Activated naive CD4-positive, alpha-beta T cell treated with anti-CD3 and anti-CD28 coated beads, Interleukin-2, amount 10 ng/mL, durations not matched to agents 7 days and 5 days (primary cell): ENCODE measurements at places on chromosomes 11 and 22.

DNA sequence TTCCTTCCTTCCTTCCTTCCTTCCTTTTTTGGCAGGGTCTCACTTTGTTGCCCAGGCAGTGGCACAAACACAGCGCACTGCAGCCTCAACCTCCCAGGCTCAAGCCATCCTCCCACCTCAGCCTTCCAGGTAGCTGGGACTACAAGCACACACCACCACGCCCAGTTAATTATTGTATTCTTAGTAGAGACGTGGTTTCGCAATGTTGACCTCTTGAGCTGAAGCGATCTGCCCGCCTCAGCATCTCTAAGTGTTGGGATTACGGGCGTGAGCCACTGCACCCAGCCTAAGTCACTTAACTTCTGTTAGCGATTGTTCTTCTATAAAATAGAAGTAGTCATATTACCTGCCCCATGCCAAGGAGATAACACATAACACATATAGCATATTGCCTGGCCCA is 2.8 kb upstream of the SYTL2 start:
- no peak overlapping the region for H3K27ac ChIP-seq
- no peak for DNase-seq
- peaks cover 5% of the 10 kb centered on the region for H3K36me3 ChIP-seq
- H3K27me3 ChIP-seq: peaks cover 22% of the 10 kb centered on the region
- peaks cover 44% of the 10 kb centered on the region for H3K4me1 ChIP-seq
- no peak overlapping the region for H3K4me3 ChIP-seq

- H3K4me1 ChIP-seq: no peaks in the 10 kb centered on the region
- H3K36me3 ChIP-seq: no peaks in the 10 kb centered on the region
Measured at GRCh38 chr11:73236854-73237253, 18.8 kb downstream of the P2RY2 start.

DNA sequence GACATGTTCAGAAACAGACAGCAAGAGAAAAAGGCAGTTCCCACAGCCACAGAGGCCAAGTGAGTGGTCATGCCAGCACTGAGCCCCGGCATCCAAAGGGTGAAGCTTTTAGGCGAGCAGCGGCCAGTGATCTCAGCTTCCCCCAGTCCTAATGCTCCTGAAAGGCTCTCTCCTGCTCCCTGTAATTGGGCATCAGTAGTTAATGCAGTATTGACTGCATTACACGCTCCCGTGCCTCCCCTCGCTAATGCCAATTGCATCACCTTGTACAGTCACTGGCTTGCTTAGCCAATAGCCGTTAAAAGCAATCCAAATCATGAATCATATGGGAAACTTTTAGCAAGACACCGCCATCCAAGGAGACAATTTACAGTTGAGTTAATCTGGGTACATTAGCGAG is 4.9 kb downstream of the LMO1 start:
- peaks cover 63% of the 10 kb centered on the region for H3K27me3 ChIP-seq
- no peak for DNase-seq
- H3K36me3 ChIP-seq: no peaks in the 10 kb centered on the region
- no peak overlapping the region for H3K4me3 ChIP-seq
- H3K4me1 ChIP-seq: peaks cover 10% of the 10 kb centered on the region

DNA sequence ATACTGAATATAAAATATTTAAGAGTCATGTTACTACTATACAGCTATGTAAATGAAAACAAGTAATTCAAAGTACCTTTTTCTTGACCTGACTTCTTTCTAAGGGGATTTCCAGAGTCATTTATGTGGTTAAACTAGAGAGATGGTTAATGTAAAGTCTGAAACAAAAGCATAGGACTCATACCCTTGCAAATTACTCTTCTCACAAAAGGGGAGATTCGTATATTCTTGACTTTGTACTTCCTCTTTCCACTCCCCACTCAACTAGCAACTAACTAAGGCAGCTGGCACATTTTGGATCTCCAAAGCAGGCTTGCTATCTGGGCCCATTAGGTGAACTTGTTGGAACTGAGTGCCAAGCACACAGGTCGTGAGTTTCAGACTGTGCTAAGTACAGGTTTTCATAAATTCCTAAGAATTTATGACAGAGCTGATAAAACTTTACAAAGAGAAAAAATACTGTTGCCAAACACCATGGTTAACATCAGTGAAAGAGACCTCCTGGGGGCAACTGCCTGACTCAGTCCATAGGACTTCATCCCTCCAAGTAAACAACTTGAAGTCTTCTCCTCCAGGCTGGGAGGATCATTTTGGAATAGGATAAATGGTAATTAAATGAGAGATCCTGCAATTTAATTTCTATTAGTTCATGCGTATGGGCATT is 77.0 kb upstream of the DDI1 start:
- H3K4me3 ChIP-seq: no peak overlapping the region
- H3K36me3 ChIP-seq: no peaks in the 10 kb centered on the region
- H3K27ac ChIP-seq: no peak overlapping the region
- no peaks in the 10 kb centered on the region for H3K4me1 ChIP-seq
- H3K27me3 ChIP-seq: no peaks in the 10 kb centered on the region

DNA sequence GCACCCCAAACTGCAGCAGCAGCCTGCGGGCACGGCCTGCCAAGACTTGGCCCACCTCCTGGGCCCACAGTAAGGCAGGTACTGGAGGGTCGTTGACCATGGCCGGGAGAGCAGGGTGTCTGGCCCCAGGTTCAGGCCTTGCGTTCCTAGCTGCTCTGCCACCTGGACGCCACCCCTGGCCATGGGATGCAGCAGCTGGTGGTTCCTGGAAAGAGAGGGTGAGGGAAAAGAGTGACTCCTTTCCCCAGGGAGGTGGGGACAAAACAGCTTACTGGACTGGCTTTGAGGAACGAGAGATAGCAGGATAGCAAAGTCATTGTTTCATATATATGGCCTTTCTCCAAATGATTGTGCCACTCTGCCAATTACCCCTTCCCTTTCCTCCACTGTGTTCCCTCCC is 1.8 kb downstream of the BSCL2 start:
- peak overlapping the region; percentile 29 for H3K27ac ChIP-seq
- peaks cover 51% of the 10 kb centered on the region for H3K4me1 ChIP-seq
- no peak for DNase-seq
- H3K27me3 ChIP-seq: no peaks in the 10 kb centered on the region

- H3K27me3 ChIP-seq: peaks cover 6% of the 10 kb centered on the region
- H3K4me3 ChIP-seq: no peak overlapping the region
- H3K4me1 ChIP-seq: peaks cover 63% of the 10 kb centered on the region
- no peak overlapping the region for H3K27ac ChIP-seq
- peaks cover 31% of the 10 kb centered on the region for H3K36me3 ChIP-seq
Measured at GRCh38 chr11:112293614-112294013, 33.0 kb upstream of the PLET1 start.

DNA sequence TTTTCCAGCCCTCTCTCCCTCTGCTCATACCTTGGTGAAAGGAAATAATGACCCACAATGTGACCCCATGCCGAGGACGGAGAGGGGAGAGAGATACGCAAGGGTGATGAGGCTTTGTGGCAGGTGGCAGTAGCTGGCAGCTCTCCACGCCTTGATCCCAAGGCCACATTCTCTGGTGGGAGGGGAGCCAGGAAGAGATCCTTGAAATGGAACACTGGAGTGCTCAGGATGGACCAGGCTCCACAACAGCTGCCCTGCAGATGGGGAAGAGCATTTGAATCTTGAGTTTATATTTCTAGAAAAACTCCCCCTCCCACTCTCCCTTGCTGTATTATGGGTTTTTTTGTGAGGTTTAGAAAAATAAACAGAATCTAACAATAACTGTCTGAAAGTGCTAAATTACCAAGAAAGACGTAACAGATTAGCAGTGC is 61.6 kb upstream of the CDON start:
- DNase-seq: no peak
- peaks cover 18% of the 10 kb centered on the region for H3K27me3 ChIP-seq
- no peaks in the 10 kb centered on the region for H3K4me1 ChIP-seq
- no peak overlapping the region for H3K27ac ChIP-seq

DNA sequence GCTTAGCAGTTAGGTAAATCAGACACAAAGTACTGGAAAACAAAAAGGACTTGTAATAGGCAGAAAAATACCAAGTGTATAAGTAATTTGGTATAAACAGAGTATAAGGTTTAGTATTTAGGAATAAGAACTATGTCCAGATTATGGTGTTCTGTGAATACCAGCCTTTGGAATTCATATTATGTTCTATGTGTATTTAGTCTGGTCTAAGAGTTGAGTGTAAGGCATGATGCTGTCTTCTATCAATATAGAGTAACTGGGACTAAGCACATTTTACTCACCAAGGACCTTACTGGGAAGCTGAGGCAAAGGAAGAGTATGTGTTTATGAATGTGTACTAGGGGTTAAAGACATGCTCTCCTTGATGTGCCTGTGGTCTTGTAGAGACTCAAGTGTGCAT is 9.5 kb downstream of the SDHD start:
- H3K4me1 ChIP-seq: no peaks in the 10 kb centered on the region
- H3K27me3 ChIP-seq: no peaks in the 10 kb centered on the region
- H3K27ac ChIP-seq: no peak overlapping the region

DNA sequence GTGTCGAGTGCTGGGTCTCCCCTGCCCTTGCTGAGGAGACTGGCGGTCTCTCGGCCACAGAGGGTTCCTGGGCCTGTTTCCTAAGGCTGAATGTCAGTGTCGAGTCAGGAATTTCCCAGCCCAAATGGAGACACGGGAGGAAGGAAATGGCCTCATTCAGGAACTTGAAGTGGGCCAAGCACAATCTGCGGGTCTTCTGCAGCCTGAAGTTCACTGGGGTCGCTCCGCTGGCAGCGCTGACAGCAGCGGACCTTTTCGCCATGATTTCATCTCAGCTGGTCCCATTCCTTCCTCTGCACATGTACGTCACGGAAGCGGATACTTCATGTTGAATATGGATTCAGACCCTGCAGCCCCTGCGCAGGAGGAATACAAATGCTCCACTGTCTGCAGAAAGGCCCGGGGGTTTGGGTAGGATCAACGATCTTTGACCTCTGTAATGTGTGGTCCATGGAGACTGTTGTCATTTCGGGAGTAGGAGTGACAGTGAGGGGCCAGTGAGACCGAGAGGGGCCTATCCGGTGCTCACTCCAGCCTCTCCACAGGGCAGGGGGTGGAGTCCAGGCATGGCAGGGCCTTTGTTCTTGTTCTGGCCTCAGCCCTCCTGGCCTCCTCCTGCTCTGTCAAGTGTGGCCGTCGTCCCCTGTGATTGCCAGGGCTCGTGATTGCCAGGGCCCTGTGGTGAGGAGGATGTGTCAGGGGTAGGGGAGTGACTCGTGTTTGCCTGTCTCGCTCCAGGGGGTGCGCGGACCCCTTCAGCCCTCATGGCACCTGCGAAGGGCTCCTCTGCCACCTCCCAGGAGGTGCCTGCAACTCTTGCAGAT is 402.3 kb downstream of the TBC1D22A start:
- no peak overlapping the region for H3K27ac ChIP-seq
- H3K4me1 ChIP-seq: no peaks in the 10 kb centered on the region
- no peaks in the 10 kb centered on the region for H3K36me3 ChIP-seq
- peak; percentile 14 for DNase-seq
- H3K27me3 ChIP-seq: no peaks in the 10 kb centered on the region

GRCh38 chr11:118152552-118153471 is at the start of gene SCN4B:
SCN4B (minus strand) TSS chr11:118152823; CDS start chr11:118152673, 150 bp downstream.
- H3K27me3 ChIP-seq: peaks cover 100% of the 10 kb centered on the region
- H3K4me3 ChIP-seq: peak within 1 kb of the TSS; percentile 27
- peak; percentile 34 for DNase-seq
- H3K4me1 ChIP-seq: peaks cover 15% of the 10 kb centered on the region
- no peak within 1 kb of the TSS for H3K27ac ChIP-seq

GRCh38 chr22:34296461-34296860 is 376.2 kb upstream of the LARGE1 start:
- no peaks in the 10 kb centered on the region for H3K4me1 ChIP-seq
- H3K4me3 ChIP-seq: no peak overlapping the region
- H3K27ac ChIP-seq: no peak overlapping the region
- DNase-seq: no peak

DNA sequence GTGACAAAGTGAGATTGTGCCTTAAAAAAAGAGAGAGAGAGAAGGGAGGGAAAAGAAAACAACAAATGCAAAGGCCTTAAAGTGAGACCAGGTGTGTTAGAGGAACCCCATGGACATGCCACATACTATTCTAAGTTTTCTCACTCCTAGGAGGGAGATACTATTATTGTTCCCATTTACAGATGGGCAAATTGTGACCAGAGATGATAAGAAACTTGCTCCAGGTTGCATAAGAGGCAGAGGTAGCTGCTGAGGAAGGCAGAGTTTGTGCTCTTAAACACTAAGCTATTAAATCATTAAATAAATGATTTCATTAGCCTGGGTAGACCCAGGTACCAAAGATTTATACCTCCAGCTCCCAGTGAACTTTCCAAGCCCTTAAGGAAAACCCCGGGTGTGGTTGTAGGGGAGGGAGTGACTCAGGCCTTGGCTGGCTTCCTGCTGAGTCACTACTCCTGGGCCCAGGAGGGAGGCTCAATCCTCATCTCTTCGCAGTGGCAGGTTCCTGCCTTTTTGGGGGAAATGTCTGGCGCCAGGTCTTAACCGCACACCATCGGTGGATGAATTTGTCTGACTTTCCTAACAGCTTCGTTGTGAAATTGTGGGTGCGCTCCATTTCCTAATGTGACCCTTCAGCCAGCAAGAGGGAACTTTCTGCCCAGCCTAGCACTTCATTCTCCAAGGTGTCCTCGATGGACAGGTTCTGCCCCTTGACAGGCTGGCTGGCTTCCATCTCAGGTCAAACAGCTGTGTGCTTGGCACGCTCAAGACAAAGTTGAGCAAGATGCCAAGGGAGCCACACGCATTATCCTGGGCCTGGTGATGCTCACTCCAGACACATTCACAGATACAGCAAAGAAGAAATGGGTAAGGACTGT is 33.4 kb upstream of the PTPRJ start:
- H3K27ac ChIP-seq: peak overlapping the region; percentile 43
- H3K4me1 ChIP-seq: peaks cover 56% of the 10 kb centered on the region
- H3K36me3 ChIP-seq: peaks cover 5% of the 10 kb centered on the region
- peaks cover 4% of the 10 kb centered on the region for H3K27me3 ChIP-seq
- no peak overlapping the region for H3K4me3 ChIP-seq
- DNase-seq: no peak

- H3K4me3 ChIP-seq: no peak overlapping the region
- no peak overlapping the region for H3K27ac ChIP-seq
- H3K27me3 ChIP-seq: peaks cover 37% of the 10 kb centered on the region
- H3K36me3 ChIP-seq: no peaks in the 10 kb centered on the region
- DNase-seq: peak; percentile 16
Measured at GRCh38 chr11:67636962-67637361, 2.6 kb downstream of the TBX10 start.

- no peak overlapping the region for H3K4me3 ChIP-seq
- no peaks in the 10 kb centered on the region for H3K27me3 ChIP-seq
- H3K36me3 ChIP-seq: peaks cover 7% of the 10 kb centered on the region
- peaks cover 46% of the 10 kb centered on the region for H3K4me1 ChIP-seq
- no peak overlapping the region for H3K27ac ChIP-seq
Measured at GRCh38 chr22:29628996-29629902, 25.8 kb downstream of the NF2 start.

DNA sequence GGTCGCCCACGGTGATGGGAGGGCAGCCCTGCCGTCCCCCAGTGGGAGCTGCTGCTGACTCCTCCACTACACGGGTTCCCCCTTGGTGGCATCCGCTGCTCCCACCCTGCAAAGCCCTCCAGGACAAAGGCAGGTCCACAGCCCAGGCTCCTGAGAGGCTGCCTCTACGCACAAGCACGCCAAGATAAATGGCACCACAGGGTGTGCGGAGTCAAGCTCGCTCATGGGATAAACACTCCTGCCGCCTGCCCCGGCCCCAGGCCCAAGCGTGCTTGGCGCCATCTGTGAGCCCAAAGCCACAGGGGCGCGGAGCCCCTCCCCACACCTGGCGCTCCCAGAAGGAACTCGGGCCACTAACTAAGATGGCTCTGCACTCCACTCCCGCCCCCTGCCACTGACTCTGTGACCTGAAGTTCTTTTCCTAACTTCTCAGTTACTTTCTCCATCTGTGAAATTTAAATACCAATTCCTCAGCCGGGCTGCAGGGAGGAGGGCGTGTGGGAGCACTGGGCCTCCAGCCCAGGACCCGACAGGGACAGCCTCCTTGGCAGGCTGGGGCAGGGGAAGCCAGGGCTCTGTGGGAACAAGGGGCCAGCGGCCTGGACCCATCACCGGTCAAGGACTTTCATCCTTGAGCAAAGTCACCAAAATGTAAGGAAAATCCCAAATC is 14.9 kb downstream of the EHD1 start:
- H3K36me3 ChIP-seq: peaks cover 51% of the 10 kb centered on the region
- no peak for DNase-seq
- H3K4me3 ChIP-seq: peak overlapping the region; percentile 4
- H3K27me3 ChIP-seq: no peaks in the 10 kb centered on the region
- H3K4me1 ChIP-seq: peaks cover 94% of the 10 kb centered on the region
